ENCODE measurements at places on chromosomes 13 and 19.

- no peak for DNase-seq
These were observed 147.1 kb downstream of the TBC1D4 start for GRCh38 chr13:75334634-75335447.

GRCh38 chr13:60838581-60838980 is 441.6 kb downstream of the TDRD3 start:
- no peak for DNase-seq

- DNase-seq = no peak
These were observed 237.9 kb downstream of the NALCN start for GRCh38 chr13:101178406-101178805.

- no peak for DNase-seq
These were observed 103.3 kb upstream of the HTR2A start for GRCh38 chr13:47000165-47000564.

DNA sequence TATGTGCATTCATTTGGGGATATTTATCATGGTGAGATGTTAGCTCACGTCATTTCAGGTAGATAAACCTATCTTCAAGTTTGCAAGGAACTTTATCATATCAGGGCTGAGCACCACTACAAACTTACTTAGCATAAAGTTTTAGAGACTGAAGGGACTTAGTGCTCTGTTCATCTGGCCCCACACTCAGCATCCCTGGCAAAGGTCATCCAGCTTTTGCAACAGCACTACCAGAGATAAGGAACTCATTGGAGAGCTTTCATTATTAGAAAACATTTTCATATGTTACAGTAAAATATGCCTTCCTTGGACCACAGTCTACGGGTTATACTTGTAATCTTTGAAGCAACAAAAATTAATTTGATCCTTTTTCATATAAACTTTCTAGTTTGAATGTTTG is 263.4 kb downstream of the POU4F1 start:
- DNase-seq = no peak

GRCh38 chr19:4635754-4636116 is 3.6 kb upstream of the TNFAIP8L1 start:
- no peak for DNase-seq

DNA sequence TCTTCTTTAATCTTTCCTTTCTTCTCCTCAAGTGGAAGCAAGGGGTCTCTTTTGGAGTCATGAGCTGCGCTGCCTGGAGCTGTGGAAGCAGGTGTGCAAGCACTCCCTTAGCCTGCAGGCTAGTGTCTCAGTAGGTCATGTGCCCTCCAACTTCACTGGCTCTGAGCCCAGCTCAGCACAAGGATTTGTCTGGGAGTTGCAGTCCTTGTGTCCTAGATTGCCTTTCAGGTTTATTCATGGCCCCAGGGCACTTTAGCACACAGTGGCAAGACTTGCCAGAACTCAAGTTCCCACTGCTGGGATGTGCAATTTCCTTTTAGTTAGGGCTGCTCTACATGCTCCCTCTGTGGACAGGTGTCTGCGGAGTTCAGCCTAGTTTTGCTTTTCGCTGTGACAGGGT is 211.7 kb downstream of the LIG4 start:
- DNase-seq = no peak

GRCh38 chr19:46155237-46155636 is 7.2 kb downstream of the IGFL2 start:
- DNase-seq = no peak

DNA sequence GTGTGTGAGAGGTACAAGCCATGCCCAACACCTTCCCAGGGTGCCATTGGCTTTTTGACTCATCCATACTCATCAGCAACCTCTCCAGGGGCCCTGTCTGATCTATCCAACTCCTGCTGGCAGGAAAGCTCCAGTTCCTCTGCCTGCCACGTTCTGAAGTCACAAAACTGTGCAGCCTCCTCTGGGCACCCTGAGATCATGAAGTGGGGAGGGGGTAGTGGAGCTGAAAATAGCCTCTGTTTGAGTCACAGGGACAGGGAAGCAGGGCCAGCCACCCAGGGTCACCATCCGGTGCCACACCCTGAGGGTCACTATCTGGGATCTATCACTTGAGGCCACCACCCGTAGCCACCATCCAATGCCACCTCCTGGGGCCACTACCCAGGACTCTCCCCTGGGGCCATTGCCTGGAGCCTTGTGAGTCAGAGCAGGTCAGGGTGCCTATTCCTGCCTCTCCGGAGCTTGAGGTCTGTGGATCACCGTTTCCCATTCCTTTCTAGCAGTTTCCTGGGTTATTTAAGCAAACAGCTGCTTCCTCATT is 172.1 kb downstream of the NUFIP1 start:
- DNase-seq = no peak

DNA sequence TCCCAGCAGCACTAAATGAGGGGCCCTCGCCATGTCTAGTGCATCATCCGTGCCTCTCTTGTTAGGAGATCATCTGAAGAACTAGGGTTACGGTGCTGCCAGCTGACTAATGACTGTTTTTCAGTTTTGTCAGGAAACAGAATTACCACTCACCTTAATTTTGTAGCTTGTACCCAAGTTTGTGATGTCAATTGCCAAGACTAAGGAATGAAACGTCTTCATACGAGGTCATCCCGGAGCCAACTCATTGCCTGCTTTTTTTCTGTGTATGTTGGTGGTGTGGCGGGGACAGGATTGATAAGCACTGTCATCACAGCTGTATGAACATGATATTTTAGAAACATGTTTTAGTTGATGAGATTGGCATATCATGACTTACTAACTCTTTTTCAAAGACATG is 100.6 kb downstream of the TNFRSF19 start:
- no peak for DNase-seq

DNA sequence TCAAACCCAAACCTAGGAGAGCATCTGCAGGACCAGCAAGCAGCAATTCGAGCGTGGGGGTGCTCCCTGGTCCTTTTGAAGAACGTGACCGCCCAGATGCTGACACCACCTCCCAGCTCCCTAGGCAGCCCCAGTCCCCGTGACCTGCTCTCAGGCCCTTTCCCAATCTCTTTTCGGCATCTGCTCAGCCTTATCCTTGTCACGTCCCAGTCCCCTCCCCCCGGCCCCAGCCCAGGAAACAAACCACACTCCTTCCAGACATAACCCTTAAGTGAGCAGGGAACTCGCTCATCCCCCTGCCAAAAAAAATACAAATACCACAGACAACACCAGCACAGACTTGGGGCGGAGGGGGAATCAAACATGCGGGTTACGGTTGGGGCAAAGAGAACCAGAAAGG is 3.3 kb downstream of the MLLT1 start:
- DNase-seq = no peak

DNA sequence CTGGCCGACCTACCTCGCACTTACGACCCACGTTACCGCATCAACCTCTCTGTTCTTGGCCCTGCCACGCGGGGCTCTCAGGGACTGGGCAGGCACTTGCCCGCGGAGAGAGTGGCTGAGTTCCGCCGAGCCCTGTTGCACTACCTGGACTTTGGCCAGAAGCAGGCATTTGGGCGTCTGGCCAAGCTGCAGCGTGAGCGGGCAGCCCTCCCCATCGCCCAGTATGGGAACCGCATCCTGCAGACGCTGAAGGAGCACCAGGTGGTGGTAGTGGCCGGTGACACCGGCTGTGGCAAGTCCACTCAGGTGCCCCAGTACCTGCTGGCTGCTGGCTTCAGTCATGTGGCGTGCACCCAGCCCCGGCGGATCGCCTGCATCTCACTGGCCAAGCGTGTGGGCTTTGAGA is 4.2 kb downstream of the DHX34 start:
- DNase-seq = no peak

GRCh38 chr13:62779161-62779560 is 1363.5 kb upstream of the PCDH20 start:
- DNase-seq = no peak

DNA sequence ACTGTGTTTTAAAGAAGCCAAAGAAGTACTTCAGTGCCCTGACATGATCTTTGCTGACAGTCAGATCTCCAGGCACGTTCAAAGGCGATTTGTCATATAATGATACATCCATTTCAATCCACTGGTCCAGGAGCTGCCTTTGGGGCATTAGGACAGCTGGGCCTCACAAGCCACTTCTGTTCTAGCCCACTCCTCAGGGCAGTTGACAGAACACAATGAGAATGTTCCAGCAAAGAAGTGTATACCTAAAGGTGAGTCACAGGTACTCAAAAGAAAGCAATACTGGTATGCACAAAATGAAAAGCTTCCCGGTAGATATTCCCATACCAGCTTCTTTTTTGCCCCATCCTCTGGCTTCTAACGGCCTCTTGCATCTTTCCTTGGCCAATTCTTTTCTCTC is 12.5 kb upstream of the MAP3K10 start:
- no peak for DNase-seq

GRCh38 chr19:19368087-19368486 is 37.4 kb upstream of the GATAD2A start:
- DNase-seq = no peak

DNA sequence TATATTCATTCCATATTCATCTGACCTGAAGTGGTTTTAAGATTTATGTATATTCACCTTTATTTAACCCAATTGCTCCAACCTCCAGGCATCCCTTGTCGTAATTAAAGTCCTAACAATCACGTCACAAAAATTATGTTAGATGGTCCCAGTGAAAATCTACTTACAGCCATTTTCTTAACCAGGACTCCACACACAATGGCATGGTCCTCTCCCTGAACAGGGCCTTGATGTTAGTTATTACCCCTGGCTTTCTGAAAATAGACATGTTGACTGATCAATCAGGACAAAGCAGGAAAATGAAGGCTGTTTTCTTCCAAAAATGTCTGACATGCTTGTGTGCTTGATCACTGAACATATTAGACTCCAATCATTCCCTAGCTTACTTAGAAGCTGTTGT is 542.7 kb upstream of the SLITRK5 start:
- no peak for DNase-seq

- DNase-seq = no peak
These were observed 70.9 kb downstream of the TNFSF11 start for GRCh38 chr13:42644841-42645240.

DNA sequence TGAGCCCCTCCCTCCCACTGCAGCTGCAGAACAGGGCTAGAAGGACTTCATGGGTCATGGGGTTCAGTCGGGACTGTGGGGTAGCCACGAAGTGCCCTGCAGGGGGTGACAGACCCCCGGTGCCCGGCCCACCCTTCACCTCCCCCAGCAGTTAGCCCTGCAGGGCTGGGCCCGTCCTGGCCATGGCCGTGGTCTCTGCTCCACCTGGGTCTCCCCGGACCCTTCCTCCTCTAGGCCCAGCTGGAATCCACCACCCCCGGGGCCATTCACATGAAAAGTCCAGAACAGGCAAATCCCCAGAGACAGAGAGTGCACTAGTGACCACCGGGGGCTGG is 17.3 kb downstream of the MKNK2 start:
- no peak for DNase-seq

- no peak for DNase-seq
These were observed 103.5 kb downstream of the DPF1 start for GRCh38 chr19:38120471-38121025.

DNA sequence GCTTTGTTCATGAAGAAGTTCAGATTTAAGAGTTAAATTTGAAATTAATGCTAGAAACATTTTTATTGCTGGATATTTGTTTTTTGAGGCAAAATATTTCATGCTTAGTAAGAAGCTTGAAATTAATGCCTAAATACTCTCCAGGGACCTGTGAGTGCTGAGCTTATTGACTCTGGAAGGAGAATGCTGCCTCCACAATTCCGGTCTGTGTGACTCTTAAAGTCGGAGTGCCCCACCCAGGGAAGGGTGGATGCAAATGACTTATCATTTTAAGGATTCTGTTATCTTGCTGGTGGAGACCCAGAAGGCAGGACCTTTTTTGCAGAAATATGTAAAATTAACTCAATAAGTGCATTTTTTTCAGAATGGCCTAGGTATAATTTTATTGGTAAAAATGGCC is 143.8 kb upstream of the RXFP2 start:
- DNase-seq = no peak

- DNase-seq = no peak
These were observed 338.7 kb downstream of the IRS2 start for GRCh38 chr13:109447667-109448066.

DNA sequence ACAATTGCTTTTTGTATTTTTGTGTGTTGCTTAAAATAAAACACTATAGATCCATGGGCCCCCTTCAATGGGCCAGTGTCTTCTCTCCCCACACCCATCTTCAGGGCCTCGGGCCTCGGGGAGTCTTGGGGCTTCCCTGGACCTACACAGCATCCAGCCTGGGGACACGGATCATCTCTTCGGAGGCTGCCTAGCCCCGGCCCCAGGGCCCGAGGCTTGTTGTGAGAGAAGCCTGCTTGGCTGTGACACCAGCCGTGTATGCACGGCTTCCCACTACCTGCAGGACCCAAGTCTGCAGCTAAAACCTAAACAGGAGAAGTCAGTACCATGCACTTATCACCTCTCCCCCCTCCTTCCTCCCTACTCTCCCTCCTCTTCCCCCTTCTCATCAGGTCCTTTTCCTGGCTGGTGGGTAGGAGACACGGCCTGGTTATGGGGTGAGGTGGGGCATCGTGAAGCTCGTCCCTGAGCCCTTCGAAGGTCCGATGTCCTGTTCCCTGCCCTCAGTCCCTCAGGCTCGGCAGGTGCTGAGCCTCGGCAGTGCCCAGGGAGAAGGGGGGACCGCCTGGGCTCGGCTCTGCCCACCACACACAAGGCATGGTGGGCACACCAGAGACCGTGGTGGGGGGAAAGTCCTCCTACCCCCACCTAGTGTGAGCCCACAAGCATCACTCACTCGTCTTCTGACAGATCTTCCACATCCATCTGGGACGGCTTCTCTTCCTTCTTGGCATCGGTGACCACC is 9.5 kb downstream of the C13orf46 start:
- DNase-seq = no peak

DNA sequence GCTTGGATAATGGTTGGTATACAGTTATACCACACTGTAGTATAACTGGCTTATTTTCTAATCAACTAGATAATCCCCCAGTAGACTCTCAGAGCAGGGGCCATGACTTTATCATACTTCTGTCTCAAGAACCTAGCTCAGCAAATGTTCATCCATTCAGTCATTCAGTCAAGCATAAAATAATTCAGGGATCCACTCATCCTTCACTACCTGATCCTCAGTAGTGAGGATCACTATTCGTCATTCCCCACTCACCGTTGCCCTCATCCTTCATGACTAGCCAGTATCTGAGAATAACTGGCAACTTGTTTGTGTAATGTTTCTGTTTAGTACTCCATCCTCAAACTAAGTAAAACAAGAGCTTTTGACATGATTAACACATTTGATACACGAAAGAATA is 77.6 kb downstream of the TSC22D1 start:
- DNase-seq = no peak

DNA sequence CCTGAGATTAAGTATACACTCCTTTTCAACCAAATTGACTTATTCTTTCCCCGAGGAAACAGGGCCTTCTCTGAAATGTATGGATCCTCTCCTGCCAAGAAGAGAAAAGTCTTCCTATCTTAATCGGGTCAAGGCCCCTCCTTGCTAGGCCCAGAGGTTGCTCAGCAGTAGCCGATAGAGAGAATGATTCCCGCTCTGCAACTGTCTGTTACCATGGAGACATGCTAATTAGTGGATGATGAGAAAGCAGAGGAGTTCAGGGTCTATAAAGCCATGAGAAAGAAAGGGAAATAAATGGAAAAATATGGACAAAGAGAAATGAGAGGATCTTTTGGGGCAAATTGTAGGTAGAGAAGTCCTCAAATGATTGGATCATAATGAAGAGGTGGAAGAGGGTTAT is 103.5 kb downstream of the POU4F1 start:
- no peak for DNase-seq

GRCh38 chr13:66704110-66704509 is 526.0 kb downstream of the PCDH9 start:
- no peak for DNase-seq
